ENCODE measurements at places on chromosomes 12 and 14. TPM values are rescaled to one million over a fixed set of nuclear protein-coding genes. Genes with fewer than 3 reads are reported as not detected.

Gene PPP4R4
- total RNA-seq, result 0.24 TPM

DNA sequence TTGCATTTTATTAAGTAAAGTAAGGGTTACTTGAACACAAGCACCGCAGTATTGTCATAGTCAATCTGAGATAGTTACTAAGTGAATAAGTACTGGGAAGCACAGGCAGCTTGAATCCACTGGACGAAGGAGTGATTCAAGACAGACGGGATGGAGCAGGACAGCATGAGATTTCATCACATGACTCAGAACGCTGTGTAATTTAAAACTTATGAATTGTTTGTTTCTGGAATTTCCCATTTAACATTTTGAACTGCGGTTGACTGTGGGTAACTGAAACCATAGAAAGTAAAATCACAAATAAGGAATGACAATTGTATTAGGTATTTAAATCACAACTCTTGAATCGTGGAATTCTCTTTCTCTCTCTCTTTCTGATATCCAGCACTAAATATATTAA, 1630.4 kb upstream of the SEL1L start:
- no peak for DNase-seq

- no peak for DNase-seq
Measured at GRCh38 chr14:33704481-33704880, 246.4 kb downstream of the EGLN3 start.

GRCh38 chr12:109127533-109128242, 11.3 kb downstream of the ACACB start:
- no peak for DNase-seq
